ENCODE measurements at places on chromosomes 11 and 22.
A peak's percentile ranks its signal among the peaks of the same experiment; 100 is the strongest.

- DNase-seq: no peak
Measured at GRCh38 chr22:25420925-25421904, 143.3 kb upstream of the GRK3 start.

DNA sequence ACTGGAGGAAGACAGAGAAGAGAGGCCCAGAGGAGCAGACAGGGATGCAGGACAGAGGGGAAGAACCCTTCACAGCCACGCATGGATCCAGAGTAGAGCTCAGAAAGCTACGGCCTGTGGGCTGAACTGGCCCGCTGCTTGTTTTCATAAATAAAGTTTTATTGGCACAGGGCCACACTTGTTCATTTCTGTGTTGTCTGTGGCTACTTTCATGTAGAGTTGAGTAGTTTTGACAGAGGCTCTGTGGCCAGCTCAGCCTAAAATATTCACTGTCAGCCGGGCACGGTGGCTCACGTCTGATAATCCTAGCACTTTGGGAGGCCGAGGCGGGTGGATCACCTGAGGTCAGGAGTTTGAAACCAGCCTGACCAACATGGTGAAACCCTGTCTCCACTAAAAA lies 26.2 kb upstream of the GAL start:
- no peak for DNase-seq

DNA sequence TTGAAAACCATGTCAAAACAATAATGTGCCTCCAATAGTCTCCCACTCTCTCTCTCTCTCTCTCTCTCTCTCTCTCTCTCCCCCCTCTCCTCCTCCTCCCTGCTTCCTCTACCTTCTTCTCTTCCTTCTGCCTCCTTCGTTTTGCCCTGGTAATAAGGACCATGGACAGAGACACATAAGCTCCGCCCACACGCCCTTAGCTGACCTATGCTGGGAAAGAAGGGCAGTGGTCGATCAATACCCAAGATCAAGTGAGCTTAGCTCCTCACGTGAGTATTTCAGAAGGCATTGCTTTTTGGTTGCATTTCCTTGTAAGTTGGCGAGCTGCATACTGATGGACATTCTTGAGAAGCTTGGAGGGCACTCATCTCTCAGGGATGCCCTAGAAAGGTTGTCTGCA lies 194.8 kb downstream of the MIAT start:
- DNase-seq: no peak

GRCh38 chr11:74090701-74091100 lies 80.1 kb downstream of the C2CD3 start:
- DNase-seq: no peak

- DNase-seq: no peak
Measured at GRCh38 chr11:41245184-41245583, 214.3 kb downstream of the LRRC4C start.

DNA sequence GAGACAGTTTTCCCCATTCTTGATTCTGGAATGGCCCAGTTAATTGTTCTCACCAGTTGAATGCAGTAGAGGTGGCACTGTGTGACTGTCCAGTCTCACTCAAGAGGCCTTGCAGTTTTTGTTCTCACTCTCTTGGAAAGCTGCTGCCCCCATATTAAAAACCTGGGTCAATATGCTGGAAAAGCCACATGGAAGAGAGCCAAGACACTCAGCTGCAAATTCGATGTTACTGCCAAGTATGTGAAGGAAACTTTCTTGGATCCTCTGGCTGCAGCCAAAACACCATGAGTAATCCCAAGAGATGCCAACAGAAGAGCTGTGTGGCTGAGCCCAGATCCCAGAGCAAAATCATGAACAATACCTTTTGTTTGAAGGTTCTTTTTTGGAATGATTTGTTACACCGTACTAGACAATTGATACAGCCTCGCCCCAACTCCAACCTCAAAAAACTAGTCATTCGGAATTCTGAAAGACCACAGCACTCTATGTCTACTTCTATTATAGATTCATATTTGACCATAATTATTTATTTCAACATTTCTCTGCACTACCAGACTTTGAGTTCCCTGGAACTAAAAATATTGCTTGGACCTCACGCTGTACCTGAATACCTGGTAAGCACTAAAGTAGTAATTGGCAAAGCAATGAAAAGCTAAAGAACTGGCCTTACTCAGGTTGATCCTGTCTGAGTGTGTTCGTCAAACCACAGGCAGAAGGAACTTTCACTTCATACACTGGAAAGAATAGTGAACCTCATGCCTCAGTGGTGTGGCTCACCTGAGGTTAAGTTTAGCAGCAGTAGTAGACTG lies 378.8 kb downstream of the ETS1 start:
- no peak for DNase-seq

DNA sequence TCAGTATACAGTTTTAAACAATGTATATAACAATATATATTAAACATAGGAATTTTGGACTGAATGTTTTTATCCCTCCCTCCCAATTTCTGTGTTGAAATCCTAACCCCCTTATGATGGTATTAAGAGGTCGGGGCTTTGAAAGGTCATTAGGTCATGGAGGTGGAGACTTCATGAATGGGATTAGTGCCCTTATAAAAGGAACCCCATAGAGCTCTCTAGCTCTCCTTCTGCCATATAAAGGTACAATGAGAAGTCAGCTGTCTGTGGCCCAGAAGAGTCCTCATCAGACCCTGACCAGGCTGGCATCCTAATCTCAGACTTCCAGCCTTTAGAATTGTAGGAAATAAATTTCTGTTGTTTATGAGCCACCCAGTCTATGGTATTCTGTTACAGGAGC lies 6.5 kb downstream of the NNMT start:
- DNase-seq: no peak

DNA sequence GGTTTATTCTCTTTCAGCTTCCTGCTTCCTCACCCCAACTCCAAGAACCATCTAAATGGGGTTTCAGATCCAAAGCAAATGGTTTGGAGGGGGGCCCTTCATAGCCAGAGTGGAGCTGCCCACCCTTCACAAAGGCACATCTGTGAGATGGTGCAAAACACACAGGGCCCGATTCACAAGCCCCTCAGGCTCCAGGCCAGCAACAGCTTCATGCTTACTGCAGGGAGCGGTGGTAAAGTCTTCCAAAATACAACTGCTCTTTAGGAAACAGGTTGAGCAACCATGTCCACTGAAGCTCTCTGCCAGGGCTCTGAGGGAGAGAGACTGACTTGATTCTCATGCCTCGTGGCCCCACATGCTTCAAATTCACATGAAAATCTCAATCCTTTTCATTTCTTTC lies 213.0 kb upstream of the NARS2 start:
- no peak for DNase-seq

GRCh38 chr11:114169321-114169749 lies 109.8 kb downstream of the ZBTB16 start:
- DNase-seq: no peak

GRCh38 chr11:8217926-8218325 lies 45.8 kb downstream of the LMO1 start:
- no peak for DNase-seq

- no peak for DNase-seq
Measured at GRCh38 chr11:92659793-92660192, 309.7 kb upstream of the MTNR1B start.

GRCh38 chr11:19659529-19659928 lies 53.1 kb upstream of the NAV2 start:
- no peak for DNase-seq

DNA sequence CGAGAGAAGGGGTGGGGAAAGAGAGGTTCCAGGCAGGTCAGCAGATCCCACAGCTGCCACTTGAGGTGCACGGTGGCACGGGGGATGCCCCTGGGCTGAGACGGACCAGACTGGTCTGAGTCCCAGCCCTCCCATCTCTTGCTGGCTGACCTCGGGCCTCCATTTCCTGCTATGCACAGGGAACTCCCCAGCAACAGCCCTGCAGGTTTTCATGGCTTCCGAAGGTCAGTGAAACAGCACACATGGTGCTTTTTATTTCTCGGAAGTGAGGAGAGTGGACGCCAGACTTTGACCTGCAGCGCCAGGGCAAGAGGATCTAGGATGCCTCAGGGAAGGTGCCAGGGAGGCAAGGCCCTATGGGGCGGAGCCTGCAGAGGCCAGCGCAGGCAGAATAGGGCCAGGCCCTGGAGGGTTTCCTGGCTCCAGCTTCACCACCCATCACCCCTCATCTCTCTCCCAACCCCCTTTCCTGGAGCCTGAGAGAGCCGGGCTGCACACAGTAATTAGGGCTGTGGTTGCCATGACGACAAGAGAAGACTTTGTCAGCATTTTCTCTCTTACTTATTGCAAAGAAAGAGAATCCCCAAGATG lies 29.5 kb downstream of the SLC22A12 start:
- no peak for DNase-seq

GRCh38 chr22:34080433-34080832 lies 160.2 kb upstream of the LARGE1 start:
- DNase-seq: peak; percentile 47

DNA sequence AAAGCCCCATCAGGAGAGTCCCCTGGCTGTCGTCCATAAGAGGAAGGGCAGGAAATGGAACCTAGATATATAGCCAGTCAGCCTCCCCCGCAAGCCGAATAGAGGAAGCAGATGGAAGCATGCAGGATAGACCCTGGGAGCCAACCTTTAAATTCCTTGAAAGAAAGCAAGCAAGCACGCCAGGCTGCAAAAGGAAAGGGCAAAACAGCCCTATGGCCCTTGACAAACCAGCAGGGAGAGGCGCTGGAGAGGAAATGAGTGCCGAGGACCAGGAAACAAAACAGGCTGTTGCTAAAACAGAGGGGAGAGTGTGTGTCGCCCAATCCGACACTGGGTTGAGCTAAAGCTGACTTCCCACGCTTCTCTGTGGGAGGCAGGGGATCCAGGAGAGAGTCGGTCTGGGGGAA lies 203.5 kb upstream of the MTNR1B start:
- DNase-seq: peak; percentile 64

DNA sequence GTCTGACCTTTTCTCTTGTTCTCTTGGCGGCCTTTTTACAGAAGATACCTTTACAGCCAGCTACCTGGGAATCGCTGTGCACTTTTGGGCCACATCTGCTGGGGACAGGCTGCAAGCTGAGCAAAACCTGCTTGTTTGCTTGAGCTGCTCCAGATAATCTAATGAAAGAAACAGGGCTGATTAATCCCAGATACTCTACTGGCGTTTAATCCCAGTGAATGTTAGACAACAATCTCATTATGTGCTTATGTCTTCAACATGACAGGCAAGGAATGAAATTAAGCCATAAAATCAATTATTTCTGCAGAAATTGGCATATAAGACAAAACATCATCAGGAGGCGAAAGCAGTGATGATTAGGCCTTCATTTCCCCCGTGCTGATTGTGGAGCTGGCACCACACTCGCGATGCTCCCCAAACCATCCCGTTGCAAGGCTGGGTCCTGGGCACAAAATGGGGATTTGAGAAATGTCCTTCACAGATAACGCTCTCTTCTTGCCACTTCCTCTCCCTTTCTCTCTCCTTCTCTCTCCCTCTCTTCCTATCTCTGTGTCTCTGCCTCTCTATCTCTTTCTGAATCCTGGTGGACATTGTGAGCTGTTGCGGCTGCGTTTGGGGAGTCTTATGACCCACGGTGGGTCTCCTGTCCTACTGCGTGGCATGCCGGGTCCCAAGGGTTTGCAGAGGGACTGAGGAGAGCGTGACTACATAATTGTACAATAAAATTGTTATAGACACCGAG lies 1053.8 kb downstream of the TBC1D22A start:
- no peak for DNase-seq

GRCh38 chr22:45548991-45549761 lies 46.5 kb downstream of the FBLN1 start:
- DNase-seq: no peak

- no peak for DNase-seq
Measured at GRCh38 chr11:112718483-112718882, 242.7 kb upstream of the NCAM1 start.

GRCh38 chr11:47918370-47918690 lies 62.0 kb upstream of the PTPRJ start:
- no peak for DNase-seq

DNA sequence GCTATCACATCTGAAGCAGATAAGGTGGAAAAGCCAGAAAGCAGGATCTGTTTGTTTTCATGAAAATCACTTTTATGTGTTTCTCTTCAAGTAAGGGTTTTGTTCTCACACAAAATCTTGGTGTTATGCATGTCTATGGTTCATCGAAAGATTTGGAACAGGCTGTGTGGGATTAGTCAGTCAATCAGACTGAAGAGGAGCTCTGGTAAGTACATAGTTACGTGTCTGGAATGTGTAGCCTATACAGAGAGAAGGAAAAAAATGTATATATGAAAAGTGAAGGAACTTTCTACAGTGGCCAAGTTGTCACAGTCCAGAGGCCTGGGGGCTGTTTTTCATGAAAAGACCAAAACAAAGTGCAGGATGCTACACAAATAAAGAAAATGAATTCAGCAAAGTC lies 156.7 kb downstream of the CNTN5 start:
- DNase-seq: no peak
